ENCODE measurements at places on chromosomes 5 and 9. TPM values are rescaled to one million over a fixed set of nuclear protein-coding genes. Genes with fewer than 3 reads are reported as not detected.
A peak's percentile ranks its signal among the peaks of the same experiment; 100 is the strongest.

GRCh38 chr5:65873181-65873750 lies 53.1 kb upstream of the ERBIN start:
- H3K27me3 ChIP-seq = no peaks in the 10 kb centered on the region
- no peak for DNase-seq
- H3K36me3 ChIP-seq = no peaks in the 10 kb centered on the region
- H3K4me3 ChIP-seq = no peak overlapping the region
- no peaks in the 10 kb centered on the region for H3K4me1 ChIP-seq
- no peak overlapping the region for H3K27ac ChIP-seq

DNA sequence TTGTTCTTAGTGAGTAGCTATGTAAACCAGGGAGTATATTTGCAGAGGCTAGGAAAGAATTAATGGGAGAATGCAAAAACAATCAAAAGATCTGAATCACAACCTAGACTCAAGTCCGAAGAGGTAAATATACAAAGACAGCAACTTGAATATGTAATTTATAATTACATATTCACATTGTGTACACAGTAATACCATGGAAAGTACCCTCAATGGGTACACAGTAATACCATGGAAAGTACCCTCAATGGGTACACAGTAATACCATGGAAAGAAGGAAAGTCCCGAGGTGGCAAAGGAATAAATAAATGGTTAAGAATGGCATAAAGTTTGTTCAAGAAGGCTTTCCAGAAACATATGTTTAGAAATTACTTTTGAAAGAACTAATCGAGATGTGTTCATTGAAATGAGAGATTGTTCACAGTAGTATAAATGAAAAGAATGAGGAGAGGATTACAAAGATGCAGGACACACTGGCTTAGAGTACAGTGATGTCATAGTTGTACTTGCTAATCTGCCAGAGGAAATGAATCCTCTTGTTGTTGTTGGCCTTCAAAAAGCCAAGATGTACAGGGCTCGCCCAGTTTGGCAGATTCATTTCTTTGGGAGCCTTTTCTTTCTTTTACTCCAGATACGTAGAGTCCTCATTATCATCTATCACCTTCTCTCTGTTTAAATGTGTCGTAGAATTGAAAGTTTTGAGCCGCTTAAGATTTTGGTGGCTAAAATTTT lies 116.0 kb downstream of the UNC13B start:
- no peak for DNase-seq
- no peak overlapping the region for H3K27ac ChIP-seq
- H3K4me1 ChIP-seq = peaks cover 5% of the 10 kb centered on the region
- no peaks in the 10 kb centered on the region for H3K36me3 ChIP-seq
- no peak overlapping the region for H3K4me3 ChIP-seq

DNA sequence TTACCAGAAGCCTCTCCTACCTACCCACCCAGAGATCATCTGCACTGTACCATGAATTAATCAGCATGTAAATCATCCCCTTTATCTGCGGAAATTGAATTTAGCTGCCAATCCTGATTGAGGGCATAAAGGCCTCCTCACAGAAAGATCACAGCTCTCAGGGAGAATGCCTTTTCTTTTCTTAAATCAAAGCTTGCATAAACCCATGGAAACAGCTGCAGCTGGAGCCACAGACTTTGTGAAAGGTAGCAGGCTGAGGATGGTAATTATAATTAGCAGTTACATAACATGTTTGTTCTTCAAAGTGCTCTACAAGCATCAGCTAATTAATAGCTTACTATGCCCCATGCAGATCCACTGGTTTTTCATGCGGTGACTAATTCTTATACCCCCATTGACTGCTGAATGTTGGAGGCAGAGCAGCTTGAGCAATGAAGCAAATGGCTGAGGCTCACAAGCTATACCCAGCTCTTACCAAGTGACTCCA lies 54.6 kb downstream of the SUSD1 start:
- H3K27ac ChIP-seq = no peak overlapping the region
- DNase-seq = no peak
- H3K4me3 ChIP-seq = no peak overlapping the region
- H3K36me3 ChIP-seq = no peaks in the 10 kb centered on the region
- H3K4me1 ChIP-seq = peaks cover 1% of the 10 kb centered on the region
- H3K27me3 ChIP-seq = no peaks in the 10 kb centered on the region

DNA sequence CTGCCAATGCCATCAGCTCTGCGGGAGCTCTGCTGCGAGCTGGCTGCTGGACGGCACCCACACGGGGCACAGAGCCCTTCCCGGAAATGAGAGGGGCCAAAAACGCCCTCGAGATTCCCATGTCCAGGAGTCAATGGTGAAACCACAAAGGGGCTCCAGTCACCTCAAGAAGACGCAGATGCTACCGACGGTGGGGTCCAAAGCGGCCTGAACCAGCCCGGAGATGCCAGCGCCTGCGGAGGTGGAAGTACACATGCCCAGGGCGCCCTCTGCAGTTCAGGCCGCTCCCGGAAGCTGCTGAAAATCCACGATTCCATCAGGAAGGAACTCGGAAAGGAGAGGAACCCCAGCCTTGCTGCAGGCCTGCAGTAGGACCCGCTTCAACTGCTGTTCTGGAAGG lies 82.4 kb upstream of the SELENOP start:
- H3K27ac ChIP-seq = no peak overlapping the region
- no peak for DNase-seq
- H3K4me3 ChIP-seq = no peak overlapping the region
- H3K27me3 ChIP-seq = no peaks in the 10 kb centered on the region

GRCh38 chr9:125409637-125410521 lies 148.3 kb downstream of the GAPVD1 start:
- H3K27me3 ChIP-seq = no peaks in the 10 kb centered on the region
- no peaks in the 10 kb centered on the region for H3K36me3 ChIP-seq
- no peak overlapping the region for H3K27ac ChIP-seq
- no peak overlapping the region for H3K4me3 ChIP-seq
- no peak for DNase-seq
- peaks cover 10% of the 10 kb centered on the region for H3K4me1 ChIP-seq

- no peak for DNase-seq
- no peaks in the 10 kb centered on the region for H3K4me1 ChIP-seq
- H3K4me3 ChIP-seq = no peak overlapping the region
- no peaks in the 10 kb centered on the region for H3K36me3 ChIP-seq
- H3K27ac ChIP-seq = no peak overlapping the region
- H3K27me3 ChIP-seq = no peaks in the 10 kb centered on the region
Measured at GRCh38 chr5:10987276-10987924, 226.4 kb upstream of the DAP start.

DNA sequence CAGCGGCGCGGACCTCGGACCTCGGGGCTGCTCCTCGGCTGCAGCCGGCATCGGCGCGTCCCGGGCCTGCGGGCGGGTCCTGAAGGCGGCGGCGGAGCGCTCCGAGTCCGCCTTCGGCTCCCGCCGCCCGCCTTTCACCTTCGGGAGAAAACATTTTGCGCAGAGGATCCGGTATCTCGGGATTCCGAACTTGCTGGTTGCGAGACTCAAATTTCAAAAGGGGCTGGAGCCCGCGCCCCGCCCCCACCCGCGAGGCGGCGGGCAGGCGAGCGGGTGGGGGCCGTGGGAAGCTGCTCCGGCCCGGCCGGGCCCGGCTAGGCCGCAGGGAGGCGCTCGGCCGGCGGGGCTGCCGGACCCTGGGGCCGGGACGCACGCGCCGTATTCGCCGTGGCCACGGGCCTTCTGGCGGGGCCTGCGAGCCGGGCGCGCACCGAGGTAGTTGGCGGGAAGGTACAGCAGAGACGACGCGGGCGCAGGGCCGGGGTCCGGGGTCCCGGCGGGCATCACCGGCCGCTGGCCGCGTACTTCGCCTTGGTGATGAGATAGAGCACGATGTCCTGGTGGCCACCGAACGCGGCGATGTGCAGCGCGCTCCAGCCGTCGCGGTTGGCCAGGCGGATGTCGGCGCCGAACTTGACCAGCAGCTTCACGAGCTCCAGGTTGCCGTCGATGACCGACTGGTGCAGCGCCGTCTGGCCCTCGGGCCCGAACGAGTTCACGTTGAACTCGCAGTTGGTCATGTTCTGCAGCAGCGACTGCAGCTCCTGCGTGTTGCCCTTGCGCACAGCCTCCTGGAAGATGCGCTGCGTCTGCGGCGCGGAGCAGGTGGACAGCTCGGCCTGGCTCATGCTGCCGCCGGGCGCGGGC lies 757 bp downstream of the NRARP start:
- peak; percentile 48 for DNase-seq
- peak overlapping the region; percentile 73 for H3K27ac ChIP-seq
- H3K27me3 ChIP-seq = no peaks in the 10 kb centered on the region
- peak overlapping the region; percentile 55 for H3K4me3 ChIP-seq

GRCh38 chr5:83077662-83078261 lies 415 bp downstream of the XRCC4 start:
- H3K27me3 ChIP-seq = no peaks in the 10 kb centered on the region
- H3K4me1 ChIP-seq = peaks cover 14% of the 10 kb centered on the region
- H3K4me3 ChIP-seq = peak overlapping the region; percentile 87
- no peak for DNase-seq

The CDKN2B-AS1 gene
- polyA plus RNA-seq = 0.08 TPM

GRCh38 chr5:93395971-93396379 lies 185.0 kb downstream of the NR2F1-AS1 start:
- no peaks in the 10 kb centered on the region for H3K4me1 ChIP-seq
- no peaks in the 10 kb centered on the region for H3K36me3 ChIP-seq
- H3K4me3 ChIP-seq = no peak overlapping the region
- DNase-seq = no peak
- H3K27ac ChIP-seq = no peak overlapping the region
- H3K27me3 ChIP-seq = no peaks in the 10 kb centered on the region

The FOXD4 gene
- 0.05 TPM for polyA plus RNA-seq

GRCh38 chr9:16453390-16453789 lies 417.1 kb downstream of the BNC2 start:
- no peaks in the 10 kb centered on the region for H3K4me1 ChIP-seq
- H3K27me3 ChIP-seq = no peaks in the 10 kb centered on the region
- DNase-seq = no peak
- no peak overlapping the region for H3K4me3 ChIP-seq

- H3K27ac ChIP-seq = no peak overlapping the region
- no peaks in the 10 kb centered on the region for H3K27me3 ChIP-seq
- no peak for DNase-seq
- H3K4me3 ChIP-seq = no peak overlapping the region
- H3K36me3 ChIP-seq = no peaks in the 10 kb centered on the region
Measured at GRCh38 chr5:40093550-40093949, 586.2 kb upstream of the PTGER4 start.

The GLRA1 gene
- polyA plus RNA-seq = not detected

All from liver (tissue), 10 donors.